ENCODE measurements at places on chromosomes 3 and 15.

- peak; percentile 31 for DNase-seq
Observed at GRCh38 chr3:32945136-32945535, 6.3 kb upstream of the CCR4 start.

DNA sequence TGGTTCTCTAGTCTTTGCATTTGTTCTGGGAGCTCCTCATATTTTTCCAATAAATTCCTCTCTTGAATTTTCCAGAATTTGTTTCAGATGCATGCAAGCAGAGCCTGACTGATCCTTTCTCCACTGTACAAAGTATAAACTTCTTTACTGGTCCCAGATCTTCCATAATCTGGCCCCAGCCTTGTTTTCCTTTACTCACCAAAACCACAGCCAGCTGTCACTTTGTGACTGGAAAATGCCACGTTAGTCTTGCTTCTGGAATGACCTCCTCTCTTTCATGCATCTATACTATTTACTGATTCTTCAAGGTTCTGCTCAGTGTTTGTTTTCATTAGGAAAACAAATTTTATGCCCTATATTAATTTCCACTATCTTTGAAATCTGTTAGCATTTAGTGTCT lies 60.4 kb upstream of the SPPL2A start:
- no peak for DNase-seq

GRCh38 chr15:91789136-91789535 lies 64.4 kb upstream of the SLCO3A1 start:
- no peak for DNase-seq

DNA sequence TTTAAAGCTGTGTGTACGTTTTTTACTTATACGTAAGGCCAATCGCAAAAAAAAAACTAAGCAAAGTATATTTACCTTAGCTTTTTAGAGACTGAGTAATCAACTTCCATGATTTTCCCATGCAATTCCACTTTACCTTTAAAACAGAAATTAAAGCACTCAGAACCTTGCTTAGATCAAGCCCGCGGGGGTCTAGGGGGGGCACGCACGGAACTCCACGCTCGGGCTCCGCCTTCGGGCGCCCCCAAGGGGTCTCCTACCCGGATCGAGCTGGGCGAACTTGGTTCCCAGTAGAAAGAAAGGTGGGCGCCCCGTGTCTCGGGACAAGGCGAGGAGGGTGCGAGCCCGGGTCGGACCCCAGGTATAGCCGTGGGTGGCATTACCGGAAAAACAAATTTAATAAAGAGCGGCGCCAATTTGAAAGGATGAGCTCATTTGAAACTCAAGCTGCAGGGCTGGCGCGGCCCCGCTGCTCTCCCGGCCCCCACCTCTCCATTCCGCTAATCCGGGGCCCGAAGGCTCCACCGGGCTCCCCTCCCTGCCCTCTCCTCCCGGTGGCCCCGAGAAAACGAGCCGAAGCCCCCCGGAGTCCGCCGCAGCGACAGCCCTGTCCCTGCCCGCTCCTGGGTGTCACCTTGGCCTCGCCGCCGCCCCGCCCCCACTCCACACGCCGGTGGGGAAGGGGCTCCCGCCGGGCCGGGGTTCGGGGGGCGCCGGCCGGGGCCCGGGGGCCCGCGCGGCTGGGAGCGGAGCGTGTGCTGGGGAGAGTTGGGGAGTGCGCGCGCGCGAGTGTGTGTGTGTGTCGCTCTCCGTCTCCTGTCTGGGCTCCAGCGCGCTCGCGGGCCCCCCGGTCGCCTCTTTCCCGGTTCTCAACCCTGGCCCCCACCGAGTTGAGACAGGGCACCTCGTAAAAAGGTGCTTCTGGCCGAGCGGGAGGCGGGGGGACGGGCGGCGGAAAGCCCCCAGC lies 1.5 kb downstream of the IGF2BP2 start:
- no peak for DNase-seq

GRCh38 chr3:5205165-5205941 lies 17.8 kb downstream of the EDEM1 start:
- DNase-seq: peak; percentile 65

DNA sequence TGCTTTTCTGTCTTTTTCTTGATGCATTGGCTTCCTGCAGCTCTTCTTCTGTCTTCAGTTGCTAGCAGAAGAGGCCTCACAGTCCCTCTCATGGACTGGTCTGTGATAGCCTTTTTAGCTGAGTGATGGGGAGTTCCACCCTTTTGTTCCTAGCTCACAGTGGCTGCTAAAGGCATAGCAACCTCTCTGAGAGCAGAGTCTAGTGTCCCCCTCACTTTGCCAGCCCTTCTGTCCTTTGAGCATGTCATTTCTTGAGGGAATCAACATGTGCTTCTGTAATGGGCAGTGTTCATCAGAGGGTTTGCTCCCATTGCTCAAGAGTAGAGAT lies 44.4 kb downstream of the GAP43 start:
- no peak for DNase-seq

GRCh38 chr3:39250116-39250747 lies 29.6 kb downstream of the CX3CR1 start:
- peak; percentile 60 for DNase-seq

- DNase-seq: peak; percentile 18
Observed at GRCh38 chr15:92463826-92464225, 70.1 kb downstream of the ST8SIA2 start.

DNA sequence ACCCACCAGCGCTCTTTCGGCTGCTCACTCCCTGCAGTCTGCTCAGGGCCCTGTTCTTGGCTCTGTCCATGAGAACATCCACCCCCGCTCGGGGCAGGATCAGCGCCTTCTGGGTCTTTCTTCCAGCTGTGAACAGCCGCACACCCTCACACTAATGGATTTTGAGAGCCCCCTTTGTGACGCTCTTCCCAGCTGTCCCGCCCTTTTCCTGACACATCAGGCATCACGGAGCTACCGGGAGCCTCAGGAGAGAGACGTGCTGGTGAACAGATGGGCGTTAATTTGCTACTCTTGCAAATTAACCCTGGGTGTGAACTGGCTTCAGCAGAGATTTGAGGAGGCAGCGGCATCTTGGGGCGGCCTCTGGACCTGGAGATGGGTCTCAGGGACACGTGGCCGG lies 113.0 kb downstream of the TMEM266 start:
- no peak for DNase-seq

GRCh38 chr3:36297195-36297594 lies 83.1 kb upstream of the STAC start:
- no peak for DNase-seq

- DNase-seq: no peak
Observed at GRCh38 chr3:73418681-73419080, 206.1 kb downstream of the PDZRN3 start.

DNA sequence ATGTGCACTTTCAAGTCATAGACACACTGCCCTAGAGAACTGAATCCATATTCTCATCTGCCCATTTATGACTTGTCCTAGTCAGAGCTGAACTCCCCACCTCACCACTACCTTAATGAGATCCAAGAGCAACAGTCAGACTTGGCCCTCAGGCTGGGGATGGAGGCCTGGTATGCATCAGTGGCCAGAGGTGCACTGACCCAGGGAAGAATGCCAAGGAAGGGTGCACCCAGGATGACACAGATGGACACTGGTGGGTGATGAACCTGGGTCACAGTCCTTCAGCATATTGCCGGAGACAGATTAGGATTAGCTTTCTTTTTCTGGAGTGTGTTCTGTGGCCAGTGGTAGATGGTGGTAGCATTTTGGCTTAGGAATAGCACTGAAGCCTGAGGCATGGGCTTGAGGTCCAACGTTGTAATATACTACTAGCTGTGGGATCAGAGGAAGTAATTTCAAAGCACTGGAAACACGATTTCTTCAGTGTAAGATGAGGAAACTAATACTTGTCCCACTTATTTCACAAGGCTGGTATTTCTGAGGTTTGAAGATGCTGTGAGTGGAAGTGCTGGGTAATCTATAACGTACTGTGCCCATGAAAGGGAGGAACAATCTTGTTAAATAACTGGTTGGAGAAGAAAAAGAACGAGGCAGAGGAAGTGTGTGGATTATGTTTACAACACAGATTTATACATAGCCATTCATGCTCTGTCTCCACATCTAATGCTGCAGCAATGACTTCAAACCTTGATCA lies 265.0 kb downstream of the THRB start:
- DNase-seq: no peak

DNA sequence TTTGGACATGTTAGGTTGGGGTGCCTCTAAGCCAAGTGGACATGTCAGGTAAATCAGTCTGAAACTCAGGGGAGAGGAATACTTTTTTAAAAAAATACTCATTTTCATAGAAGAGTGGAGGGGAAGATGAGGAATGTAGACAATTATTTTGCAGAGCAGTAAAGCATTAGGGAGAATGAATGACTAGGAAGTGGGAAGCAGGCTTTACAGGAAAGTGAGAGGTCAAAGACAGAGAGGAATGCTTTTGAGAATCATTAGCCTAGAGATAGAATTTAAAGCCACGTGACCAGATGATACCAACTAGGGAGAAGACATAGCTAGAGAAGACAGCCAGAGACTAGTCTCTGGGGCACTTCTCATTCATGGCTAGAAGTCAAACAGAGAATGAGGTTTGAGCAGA lies 91.0 kb downstream of the RAD18 start:
- DNase-seq: no peak
